ENCODE measurements at places on chromosomes 5 and 9.

GRCh38 chr9:136104916-136105315 lies 9.8 kb upstream of the NACC2 start:
- DNase-seq, result no peak

DNA sequence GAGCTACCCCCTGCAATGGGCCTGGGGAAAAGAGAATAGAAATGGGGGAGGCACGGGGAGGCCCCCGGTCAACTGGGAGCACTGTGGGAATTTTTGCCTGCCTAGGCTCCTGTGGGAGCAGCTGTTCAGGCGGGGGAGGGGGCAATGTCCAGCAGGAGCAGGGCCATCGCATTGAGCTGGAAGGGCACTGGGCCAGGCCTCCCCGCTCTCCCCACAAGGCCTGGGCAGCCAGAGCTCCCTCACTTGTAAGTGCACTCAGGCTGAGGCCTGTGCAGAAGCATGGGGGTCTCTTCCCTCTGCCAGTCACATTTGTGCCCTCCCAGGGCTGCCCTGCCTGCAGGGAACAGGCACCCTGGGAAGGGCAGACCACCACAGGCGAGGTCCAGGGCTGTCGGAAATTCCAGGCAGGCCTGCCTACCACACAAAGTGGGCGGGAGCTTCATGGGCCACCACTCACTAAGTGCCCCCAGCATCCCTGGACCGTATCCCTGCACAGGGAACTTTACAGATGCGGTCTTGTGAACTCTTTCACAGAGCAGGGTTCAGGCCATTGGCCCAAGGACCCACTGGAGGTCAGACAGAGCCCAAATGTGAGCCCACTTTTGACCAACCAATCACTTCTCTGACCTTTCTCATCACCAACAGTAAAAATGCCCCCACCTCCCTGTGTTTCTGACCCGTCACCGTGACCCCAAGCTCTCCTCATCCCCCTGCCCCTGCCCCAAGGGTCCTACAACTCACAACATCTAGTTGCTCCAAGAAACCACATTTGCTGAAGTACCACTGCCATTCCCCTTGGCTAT lies 1.0 kb upstream of the CFAP157 start:
- DNase-seq, result no peak

DNA sequence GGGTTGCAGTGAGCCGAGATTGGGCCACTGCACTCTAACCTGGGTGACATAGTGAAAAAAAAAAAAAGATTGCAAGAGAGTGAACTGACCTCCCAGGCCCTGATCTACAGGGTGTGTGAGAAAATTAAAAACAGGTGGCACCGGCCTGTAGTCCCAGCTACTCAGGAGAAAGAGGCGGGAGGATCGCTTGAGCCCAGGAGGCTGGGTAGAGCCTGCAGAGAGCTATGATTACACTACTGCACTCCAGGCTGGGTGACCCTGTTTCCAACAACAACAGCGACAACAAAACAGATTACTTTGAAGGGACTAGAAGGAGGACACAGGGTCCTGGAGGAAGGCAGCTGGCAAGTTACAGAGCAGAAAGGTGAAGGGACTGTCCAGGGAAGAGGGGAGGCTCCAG lies 42.2 kb upstream of the FABP6 start:
- DNase-seq, result no peak

GRCh38 chr5:135076801-135077200 lies 42.8 kb upstream of the PITX1 start:
- DNase-seq, result no peak

GRCh38 chr9:96638606-96639364 lies 16.3 kb downstream of the PRXL2C start:
- no peak for DNase-seq
